Heart left ventricle (tissue), 16 donors: ENCODE measurements at places on chromosomes 16 and 17.

- no peak overlapping the region for H3K27ac ChIP-seq
- H3K4me1 ChIP-seq = no peaks in the 10 kb centered on the region
- peaks cover 36% of the 10 kb centered on the region for H3K36me3 ChIP-seq
- no peak for DNase-seq
Observed at GRCh38 chr16:4443271-4443670, 17.6 kb downstream of the DNAJA3 start.

DNA sequence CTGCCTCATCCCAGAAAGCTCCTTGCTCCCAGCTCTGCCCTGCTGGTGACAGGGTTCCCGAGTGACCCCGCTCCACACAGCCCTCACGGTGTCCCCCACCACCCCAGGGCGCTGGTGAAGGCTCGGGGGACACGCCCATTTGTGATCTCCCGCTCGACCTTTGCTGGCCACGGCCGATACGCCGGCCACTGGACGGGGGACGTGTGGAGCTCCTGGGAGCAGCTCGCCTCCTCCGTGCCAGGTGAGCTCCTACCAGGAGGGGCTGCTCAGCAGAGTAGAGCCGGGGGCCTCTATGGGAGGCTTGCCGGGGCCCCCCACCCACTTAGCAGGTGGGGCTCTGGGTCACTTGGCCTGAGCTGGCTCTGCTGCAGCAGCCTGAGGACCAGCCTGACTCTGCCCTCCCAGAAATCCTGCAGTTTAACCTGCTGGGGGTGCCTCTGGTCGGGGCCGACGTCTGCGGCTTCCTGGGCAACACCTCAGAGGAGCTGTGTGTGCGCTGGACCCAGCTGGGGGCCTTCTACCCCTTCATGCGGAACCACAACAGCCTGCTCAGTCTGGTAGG, 11.2 kb downstream of the GAA start:
- no peaks in the 10 kb centered on the region for H3K4me1 ChIP-seq
- no peak for DNase-seq
- H3K27me3 ChIP-seq = no peaks in the 10 kb centered on the region

DNA sequence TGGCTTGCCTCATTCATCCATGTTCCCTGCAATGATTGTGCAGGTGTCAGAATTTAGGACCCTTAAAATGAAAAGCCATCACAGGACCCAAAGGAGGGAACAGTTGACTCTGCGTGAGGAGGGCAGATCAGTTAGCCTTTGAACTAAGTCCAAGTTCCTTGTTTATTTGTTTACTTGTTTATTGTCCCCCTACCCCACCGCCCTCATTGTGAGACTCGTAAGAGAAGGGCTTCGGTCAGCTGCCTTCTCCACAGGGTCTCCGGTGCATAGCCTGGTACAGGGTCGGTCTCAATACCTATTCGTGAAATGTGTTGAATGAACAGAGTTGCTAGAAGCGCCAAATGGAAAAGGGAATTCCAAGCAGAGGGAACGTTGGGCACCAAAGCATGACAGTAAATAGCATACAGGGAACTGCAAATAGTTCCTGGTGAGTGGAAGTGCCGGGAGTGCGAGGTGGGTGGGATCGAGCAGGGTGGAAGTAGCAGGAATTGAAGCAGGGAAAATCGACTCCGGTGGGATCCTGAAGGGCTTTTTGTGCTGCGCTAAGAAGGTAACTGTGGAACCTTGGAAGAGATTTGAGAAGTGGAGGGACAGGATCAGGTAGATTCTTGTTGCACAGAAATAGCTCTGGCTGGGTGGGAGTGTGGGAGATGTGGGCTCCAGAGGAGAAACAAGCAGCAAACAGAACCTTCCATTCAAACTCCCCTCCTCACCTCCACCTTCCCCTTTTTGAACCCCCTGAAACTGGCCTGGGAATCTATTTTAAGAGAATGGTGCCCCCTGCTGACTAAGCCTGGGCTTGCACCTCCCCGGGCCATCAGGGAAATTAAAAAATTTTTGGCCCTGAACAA, 12.7 kb downstream of the SLC35B1 start:
- peak; percentile 58 for DNase-seq
- peaks cover 37% of the 10 kb centered on the region for H3K4me1 ChIP-seq
- no peak overlapping the region for H3K27ac ChIP-seq
- H3K27me3 ChIP-seq = no peaks in the 10 kb centered on the region

GRCh38 chr17:81337476-81337879, 42.4 kb upstream of the SLC38A10 start:
- no peaks in the 10 kb centered on the region for H3K27me3 ChIP-seq
- DNase-seq = no peak
- peaks cover 23% of the 10 kb centered on the region for H3K4me1 ChIP-seq
- no peak overlapping the region for H3K4me3 ChIP-seq
- no peaks in the 10 kb centered on the region for H3K36me3 ChIP-seq

DNA sequence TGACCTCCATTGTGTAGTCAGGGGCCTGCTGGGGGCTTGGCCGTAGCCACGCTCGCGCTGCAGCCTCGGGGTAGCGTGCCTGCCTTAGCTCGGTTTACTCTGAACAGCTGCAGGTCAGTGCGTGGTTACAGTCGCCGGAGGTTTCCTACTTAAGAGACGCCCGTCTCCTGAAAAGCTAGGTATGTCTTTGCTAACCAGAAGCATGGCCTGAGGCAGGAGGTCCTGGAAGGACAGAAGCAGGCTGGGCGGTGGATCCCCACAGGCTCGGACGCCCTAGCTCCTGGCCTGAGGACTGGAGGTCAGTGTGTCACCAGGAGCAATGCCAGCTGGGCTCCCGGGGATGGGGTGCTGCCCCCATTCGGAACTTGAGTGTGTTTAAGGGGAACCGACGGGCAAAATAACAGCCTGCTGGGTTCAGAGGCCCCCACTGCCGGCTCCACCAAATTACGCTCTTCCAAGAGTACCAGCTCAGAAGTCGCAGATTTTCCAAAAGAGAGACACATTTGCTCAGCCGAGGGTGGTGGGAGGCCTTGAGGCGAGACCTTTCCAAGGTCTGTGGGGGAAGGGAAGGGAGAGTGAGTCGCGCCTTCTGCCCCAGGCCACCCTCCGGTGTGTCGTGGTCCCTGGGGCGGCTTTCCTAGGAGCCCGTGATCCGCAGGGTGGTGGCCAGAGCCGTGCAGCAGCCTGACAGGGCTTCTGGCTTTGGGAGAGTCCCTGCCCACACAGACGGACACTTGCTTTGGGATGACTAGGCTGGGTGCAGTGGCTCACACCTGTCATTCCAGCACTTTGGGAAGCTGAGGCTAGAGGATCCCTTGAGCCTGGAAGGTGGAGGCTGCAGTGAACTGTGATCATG, 3.9 kb upstream of the GNG13 start:
- no peak for DNase-seq
- no peaks in the 10 kb centered on the region for H3K36me3 ChIP-seq
- H3K4me3 ChIP-seq = no peak overlapping the region
- H3K27me3 ChIP-seq = peaks cover 38% of the 10 kb centered on the region

GRCh38 chr16:27398894-27399853, 2.8 kb upstream of the IL21R start:
- DNase-seq = no peak
- no peaks in the 10 kb centered on the region for H3K27me3 ChIP-seq
- H3K27ac ChIP-seq = no peak overlapping the region
- H3K36me3 ChIP-seq = no peaks in the 10 kb centered on the region

- H3K4me1 ChIP-seq = peaks cover 15% of the 10 kb centered on the region
- H3K27me3 ChIP-seq = no peaks in the 10 kb centered on the region
- H3K36me3 ChIP-seq = peaks cover 5% of the 10 kb centered on the region
- no peak overlapping the region for H3K27ac ChIP-seq
Observed at GRCh38 chr17:82412535-82413520, 5.3 kb upstream of the HEXD start.

DNA sequence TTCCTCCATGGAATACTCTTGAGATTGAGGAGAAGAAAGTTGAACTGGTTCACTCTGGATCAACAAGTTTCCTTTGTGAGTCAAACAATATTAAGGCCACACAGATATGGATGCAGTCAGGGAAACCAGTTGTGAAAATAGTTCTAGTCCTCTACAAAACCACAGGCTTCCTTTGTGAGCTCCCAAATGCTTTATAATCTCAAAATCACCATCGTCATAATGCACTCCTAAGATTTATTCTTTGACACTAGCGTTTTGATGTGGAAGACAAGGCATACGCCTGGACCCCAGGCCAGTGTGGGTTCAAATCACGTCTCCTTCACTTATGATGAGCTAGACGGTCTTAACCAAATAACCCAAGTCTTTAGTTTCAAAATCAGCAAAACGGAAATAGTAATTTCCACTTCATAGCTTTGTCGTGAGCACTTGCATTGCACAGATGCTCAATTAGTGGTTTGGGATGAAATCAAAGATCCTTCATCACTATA, 142.6 kb downstream of the STX8 start:
- no peak overlapping the region for H3K4me3 ChIP-seq
- H3K36me3 ChIP-seq = no peaks in the 10 kb centered on the region
- no peaks in the 10 kb centered on the region for H3K27me3 ChIP-seq
- H3K4me1 ChIP-seq = peaks cover 18% of the 10 kb centered on the region
- peak overlapping the region; percentile 9 for H3K27ac ChIP-seq

GRCh38 chr17:48787828-48788227, 29.2 kb downstream of the TTLL6 start:
- no peaks in the 10 kb centered on the region for H3K27me3 ChIP-seq
- H3K27ac ChIP-seq = no peak overlapping the region
- no peaks in the 10 kb centered on the region for H3K36me3 ChIP-seq
- no peak for DNase-seq
- no peak overlapping the region for H3K4me3 ChIP-seq

- H3K27ac ChIP-seq = no peak overlapping the region
- no peaks in the 10 kb centered on the region for H3K27me3 ChIP-seq
- no peak overlapping the region for H3K4me3 ChIP-seq
- no peaks in the 10 kb centered on the region for H3K36me3 ChIP-seq
- no peak for DNase-seq
Observed at GRCh38 chr16:89383095-89384003, 107.0 kb downstream of the ANKRD11 start.

GRCh38 chr17:61128661-61129115, 271.0 kb upstream of the TBX2 start:
- peak overlapping the region; percentile 63 for H3K27ac ChIP-seq
- peak; percentile 15 for DNase-seq
- H3K4me3 ChIP-seq = no peak overlapping the region
- H3K36me3 ChIP-seq = no peaks in the 10 kb centered on the region
- no peaks in the 10 kb centered on the region for H3K27me3 ChIP-seq

GRCh38 chr17:44493339-44493738, 9.9 kb downstream of the GPATCH8 start:
- no peak for DNase-seq
- H3K27me3 ChIP-seq = no peaks in the 10 kb centered on the region
- no peaks in the 10 kb centered on the region for H3K4me1 ChIP-seq
- no peak overlapping the region for H3K4me3 ChIP-seq

DNA sequence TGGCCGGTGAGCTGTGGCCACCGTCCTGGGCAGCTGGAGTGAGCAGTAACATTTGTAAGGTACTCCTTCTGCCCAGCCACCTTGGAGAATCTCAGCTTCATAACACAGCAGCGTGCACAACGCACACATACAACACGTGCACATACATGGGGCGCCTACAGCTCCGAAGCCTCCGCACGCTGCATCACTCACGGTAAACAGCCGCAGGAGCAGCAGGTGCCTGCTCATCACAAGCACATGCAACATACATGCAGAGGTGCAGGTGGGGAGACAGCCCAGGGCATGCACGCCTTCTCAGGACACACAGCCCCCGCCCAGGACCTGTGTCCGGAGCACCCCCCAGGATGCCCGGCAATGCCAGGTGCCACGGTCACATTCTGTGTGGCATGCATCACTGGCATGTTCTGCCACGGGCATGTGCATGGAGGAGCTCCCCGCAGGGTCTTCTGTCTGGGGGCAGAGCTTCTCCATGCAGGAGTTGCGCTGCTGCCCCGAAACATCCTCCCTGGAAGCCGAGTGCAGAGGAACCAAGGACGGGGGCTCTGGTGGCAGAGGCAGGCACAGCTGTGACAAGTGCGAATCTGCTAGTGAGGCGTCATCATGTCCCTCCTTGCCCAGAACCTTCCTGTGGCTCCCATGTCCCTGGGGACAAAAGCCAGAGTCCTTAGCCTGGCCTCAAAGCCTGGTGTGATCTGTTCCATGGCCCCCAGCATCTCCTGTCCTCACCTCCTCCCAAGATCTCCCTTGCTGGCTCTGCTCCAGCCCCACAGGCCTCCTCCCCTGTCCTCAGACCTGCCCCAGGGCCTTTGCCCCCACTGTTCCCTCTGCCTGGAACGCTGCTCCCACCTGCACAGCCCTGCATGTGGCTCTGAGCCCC, 184.0 kb upstream of the GSE1 start:
- no peak overlapping the region for H3K27ac ChIP-seq
- no peaks in the 10 kb centered on the region for H3K4me1 ChIP-seq
- no peaks in the 10 kb centered on the region for H3K27me3 ChIP-seq

GRCh38 chr17:77422748-77423113, 282.0 kb downstream of the SEC14L1 start:
- no peaks in the 10 kb centered on the region for H3K27me3 ChIP-seq
- H3K36me3 ChIP-seq = no peaks in the 10 kb centered on the region
- no peak overlapping the region for H3K4me3 ChIP-seq
- peak overlapping the region; percentile 89 for H3K27ac ChIP-seq

- H3K27me3 ChIP-seq = no peaks in the 10 kb centered on the region
- no peaks in the 10 kb centered on the region for H3K4me1 ChIP-seq
- DNase-seq = no peak
- no peak overlapping the region for H3K27ac ChIP-seq
- no peak overlapping the region for H3K4me3 ChIP-seq
- H3K36me3 ChIP-seq = no peaks in the 10 kb centered on the region
Observed at GRCh38 chr17:72901657-72902056, 190.8 kb downstream of the SLC39A11 start.

- H3K27me3 ChIP-seq = no peaks in the 10 kb centered on the region
- no peaks in the 10 kb centered on the region for H3K36me3 ChIP-seq
- H3K4me3 ChIP-seq = no peak overlapping the region
- no peak overlapping the region for H3K27ac ChIP-seq
- no peaks in the 10 kb centered on the region for H3K4me1 ChIP-seq
Observed at GRCh38 chr16:49437344-49437743, 63.7 kb downstream of the C16orf78 start.

DNA sequence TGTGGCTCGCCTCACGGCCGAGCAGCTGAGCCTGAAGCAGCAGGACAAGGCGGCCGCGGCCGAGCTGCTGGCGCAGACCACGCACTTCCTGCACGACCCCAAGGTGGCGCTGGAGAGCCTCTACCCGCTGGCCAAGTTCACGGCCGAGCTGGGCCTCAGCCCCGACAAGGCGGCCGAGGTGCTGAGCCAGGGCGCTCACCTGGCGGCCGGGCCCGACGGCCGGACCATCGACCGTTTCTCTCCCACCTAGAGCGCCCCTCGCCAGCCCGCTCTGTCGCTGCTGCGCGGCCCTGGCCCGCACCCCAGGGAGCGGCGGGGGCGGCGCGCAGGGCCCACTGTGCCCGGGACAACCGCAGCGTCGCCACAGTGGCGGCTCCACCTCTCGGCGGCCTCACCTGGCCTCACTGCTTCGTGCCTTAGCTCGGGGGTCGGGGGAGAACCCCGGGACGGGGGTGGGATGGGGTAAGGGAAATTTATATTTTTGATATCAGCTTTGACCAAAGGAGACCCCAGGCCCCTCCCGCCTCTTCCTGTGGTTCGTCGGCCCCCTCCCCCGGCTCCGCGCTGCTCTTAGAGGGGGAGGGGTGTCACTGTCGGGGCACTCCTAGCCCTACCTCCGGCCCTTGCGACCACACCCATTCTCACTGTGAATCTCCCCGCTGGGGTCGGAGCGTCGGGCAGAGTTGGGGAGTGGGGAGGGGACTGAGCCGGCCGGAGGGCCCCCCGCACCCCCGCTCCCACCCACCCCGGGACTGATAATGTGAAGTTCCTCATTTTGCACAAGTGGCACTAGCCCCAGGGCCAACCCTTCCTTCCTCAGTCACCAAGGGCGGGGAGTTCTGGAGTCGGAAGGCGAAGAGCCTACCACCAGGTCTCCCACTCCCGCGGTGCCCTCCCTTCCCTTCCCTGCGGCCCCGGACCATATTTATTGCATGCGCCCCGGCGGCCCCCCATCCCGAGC, 4.0 kb downstream of the HIC1 start:
- peaks cover 75% of the 10 kb centered on the region for H3K4me1 ChIP-seq
- H3K27ac ChIP-seq = peak overlapping the region; percentile 80
- no peaks in the 10 kb centered on the region for H3K27me3 ChIP-seq
- H3K36me3 ChIP-seq = peaks cover 63% of the 10 kb centered on the region
- peak; percentile 87 for DNase-seq
- peak overlapping the region; percentile 33 for H3K4me3 ChIP-seq
